ENCODE measurements at places on chromosomes 13 and 19.
A peak's percentile ranks its signal among the peaks of the same experiment; 100 is the strongest.

DNA sequence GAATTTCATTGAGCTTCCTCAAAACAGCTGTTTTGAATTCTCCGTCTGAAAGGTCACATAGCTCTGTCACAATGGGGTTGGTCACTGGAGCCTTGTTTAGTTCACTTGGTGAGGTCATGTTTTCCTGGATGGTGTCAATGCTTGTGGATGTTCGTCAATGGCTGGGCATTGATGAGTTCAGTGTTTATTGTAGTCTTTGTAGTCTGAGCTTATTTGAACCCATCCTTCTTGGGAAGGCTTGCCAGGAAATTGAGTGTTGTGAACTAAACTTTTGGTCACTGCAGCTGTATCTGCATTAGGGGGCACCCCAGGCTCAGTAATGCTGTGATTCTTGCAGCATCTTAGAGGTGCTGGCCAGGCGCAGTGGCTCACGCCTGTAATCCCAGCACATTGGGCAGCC, 22.0 kb downstream of the BLOC1S3 start:
- DNase-seq = no peak

DNA sequence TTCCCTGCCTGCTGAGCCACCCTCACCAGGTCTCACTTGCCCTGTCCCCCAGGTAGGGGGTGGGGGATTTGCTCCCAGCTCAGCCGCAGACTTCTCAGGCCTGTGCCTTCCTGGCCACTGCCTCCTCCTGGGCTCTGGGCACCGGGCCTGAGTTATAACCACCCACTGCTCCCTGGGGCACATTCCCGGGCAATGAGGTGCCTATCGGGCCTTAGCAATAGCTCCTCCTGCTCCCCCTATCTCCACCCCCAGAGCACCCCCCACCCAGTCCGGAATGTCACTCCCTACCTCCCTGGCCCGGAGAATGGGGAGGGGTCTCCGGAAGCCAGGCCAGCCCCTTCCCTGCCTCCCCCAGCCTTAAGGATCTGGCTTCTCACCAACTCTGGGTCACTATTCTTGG, at the start of gene KLK5:
KLK5 (minus strand) TSS at position 129 of the 400 bp plus-strand sequence. CDS start 381 bp downstream, outside the sequence.
- no peak for DNase-seq

DNA sequence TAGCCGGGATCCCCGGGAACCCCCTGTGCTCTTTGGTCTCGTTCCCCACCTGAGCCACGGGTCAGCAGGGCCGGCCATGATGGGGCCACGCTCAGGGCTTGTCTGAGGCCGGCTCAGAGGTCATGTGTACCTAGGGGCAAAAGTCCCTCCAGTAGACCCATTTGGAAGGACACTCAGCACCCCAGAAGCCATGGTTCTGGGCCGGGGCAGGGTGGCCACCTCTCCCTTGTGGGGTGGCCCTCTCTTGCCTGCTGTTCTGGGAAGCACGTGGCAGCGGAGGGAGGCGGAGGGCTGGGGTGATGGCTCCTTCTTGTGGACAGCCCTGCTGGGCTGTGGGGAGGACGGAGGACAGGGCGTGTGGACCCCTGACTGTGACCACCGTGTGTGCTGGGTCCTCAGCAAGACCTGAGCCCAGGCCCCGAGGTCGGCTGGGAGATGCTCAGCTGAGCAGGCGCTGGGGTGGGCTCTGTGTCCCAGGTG, 6.4 kb upstream of the PEAK3 start:
- no peak for DNase-seq

GRCh38 chr13:46479283-46479682, 73.7 kb upstream of the LRCH1 start:
- DNase-seq = no peak

GRCh38 chr13:98072476-98072875, 70.4 kb upstream of the FARP1 start:
- no peak for DNase-seq

- no peak for DNase-seq
Observed at GRCh38 chr13:38669234-38669964, 17.5 kb upstream of the FREM2 start.

- DNase-seq = no peak
Observed at GRCh38 chr13:60402022-60402421, 5.0 kb downstream of the TDRD3 start.

GRCh38 chr19:17541184-17541759, 14.2 kb upstream of the COLGALT1 start:
- no peak for DNase-seq

DNA sequence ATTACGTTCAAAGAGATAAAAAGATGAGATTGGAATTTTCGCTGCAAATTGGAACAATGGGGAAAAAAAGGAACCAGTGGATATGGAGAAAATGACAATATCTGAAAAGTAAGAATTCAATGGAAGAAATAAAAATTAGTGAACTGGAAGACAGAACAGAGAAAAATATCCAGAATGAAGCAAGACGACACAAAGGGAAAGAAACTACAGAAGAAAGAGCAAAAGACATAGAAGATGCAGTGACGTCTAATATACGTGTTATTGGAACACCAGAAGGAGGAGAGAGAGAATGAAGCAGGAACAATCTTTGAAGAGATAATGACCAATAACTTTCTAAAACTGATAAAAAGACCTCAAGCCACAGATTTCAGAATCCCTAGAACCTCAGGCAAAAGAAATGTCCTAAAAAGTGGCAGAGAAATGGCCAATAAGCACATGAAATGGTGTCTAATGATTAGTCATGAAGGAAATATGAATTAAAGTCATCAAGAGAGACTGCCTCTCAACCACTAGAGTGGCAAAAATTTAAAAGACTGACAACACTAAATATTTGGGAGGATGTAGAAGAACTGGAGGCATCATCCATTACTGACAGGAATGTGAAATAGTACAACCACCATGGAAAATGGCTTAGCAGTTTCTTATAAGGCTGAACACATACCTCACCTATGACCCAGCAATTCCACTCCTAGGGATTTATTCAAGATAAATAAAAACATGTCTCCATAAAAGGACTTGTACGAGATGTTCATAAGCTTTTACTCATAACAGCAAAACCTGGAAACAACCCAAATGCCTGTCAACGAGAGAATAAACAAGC, 56.5 kb downstream of the GADD45B start:
- DNase-seq = no peak

DNA sequence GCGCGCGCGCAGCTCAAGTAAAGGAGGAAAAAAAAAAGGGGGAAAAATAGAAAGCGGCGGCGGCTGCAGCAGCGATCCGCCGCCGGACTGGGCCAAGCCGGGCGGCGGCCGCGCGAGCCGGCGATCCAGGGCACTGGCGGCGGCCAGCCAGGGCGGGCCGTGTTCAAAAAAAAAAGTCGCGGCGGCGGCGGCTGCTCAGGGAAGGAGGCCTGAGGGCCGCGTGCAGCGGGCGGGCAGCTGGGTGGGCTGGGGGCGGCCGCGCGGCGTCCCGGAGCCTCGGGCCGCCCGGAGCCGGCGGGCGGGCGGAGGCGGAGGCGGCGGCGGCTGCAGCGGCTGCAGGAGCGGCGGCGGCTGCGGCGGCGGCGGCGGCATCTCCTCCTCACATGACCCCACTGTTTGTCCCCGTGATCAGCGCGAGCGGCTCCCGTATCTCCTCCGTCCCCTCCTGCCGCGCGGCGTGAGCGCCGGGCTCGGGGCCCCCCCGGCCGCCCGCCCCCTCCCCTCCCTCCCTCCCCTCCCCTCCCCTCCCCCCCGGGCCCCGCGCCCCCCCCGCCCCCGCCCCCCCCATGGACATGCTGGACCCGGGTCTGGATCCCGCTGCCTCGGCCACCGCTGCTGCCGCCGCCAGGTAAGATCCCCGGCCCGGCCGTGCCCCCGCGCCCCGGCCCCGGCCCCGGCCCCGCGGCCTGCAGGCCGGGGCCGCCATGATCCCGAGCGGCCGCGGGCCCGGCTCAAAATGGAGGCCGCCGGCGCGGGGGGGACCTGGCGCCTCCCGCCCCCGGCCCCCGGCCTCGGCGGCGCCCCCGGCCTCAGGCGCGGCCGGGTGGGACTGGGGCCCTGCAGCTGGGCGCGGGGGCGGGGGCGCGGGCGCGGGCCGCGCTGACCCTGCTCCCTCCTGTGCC, at the start of gene USF2:
USF2 (plus strand) TSS at position 427 of the 902 bp plus-strand sequence; CDS start at position 567, 140 bp downstream.
- peak; percentile 60 for DNase-seq

DNA sequence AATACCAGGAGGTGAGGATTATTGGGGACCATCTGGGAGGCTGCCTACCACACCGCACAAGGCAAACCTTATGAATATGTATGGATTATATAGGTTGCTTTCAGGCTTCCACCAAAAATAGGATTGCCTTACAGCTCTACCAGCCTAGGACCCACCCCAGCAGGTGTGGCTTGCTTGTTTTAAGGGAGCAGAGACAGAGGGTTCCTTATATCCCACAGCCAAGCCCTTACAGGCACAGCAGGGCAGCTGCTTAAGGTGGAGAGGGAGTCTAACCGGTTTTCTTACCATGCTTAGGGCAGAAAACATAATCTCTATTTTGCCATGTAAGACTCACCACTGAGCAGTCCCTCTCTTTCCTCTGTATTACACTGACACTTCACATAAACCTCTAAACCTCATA, 16.1 kb upstream of the TTYH1 start:
- DNase-seq = no peak

GRCh38 chr13:40664350-40665125, 1.9 kb downstream of the FOXO1 start:
- DNase-seq = peak; percentile 68

DNA sequence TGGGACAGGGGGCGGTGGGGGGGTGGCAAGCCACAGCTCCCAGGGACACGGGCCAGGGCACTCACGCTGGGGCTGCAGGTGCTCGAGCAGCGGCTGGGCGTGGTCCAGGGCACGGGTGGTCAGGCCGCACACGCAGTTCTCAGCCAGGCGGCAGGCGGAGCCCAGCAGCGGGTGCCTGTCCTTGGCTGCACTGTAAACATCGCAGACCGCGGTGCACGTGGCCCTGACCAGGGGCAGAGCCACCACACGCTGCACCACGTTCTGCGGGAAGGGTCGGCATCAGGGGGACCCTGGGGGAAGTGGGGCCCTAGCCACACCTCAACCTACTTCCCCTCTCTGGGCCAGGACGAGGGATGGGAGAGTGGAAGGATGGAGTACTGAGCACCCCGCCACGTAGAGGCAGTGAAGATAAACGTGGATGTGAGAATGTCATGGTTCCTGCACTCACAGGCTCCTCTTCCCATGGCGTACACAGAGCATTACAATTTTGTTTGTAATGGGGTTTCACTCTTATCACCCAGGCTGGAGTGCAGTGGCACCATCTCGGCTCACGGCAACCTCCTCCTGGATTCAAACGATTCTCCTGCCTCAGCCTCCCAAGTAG, 3.4 kb downstream of the PLIN5 start:
- DNase-seq = no peak

DNA sequence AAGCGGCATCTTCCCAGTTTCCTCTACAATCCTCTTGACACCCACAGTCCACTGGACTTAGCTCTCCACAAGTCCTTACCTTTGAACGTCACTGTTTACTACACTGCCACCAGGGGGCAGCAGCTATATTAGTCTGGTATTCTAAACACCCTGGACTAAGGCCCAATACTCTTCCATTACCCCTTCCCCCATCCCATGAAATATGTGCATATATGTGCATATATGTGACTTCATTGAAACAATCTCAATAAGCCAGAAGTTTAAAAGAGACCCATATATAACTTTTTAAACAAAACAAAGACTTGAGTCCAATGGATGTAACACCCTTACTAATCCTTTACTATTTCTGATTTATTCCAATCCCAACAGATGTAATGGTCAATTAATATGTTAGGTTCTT, 15.5 kb downstream of the GGACT start:
- peak; percentile 72 for DNase-seq

DNA sequence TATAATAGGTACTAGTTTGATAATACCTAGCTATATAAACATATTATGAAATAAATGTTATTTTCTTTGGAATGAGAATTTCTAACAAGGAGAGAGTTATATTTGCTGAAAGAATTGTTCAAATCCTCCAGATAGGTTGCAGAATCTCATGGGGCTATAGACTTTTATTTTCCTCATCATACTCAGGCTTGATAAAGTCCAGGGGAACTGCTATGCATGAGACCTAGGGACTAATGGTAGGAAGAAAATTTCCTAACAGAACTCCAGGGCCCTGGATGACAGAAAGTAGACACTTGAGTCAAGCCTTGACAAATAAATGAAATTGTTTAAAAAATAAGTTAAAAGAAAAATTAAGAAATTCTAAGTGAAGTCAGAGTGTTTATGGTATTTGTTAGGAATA, 138.5 kb upstream of the DACH1 start:
- DNase-seq = no peak

DNA sequence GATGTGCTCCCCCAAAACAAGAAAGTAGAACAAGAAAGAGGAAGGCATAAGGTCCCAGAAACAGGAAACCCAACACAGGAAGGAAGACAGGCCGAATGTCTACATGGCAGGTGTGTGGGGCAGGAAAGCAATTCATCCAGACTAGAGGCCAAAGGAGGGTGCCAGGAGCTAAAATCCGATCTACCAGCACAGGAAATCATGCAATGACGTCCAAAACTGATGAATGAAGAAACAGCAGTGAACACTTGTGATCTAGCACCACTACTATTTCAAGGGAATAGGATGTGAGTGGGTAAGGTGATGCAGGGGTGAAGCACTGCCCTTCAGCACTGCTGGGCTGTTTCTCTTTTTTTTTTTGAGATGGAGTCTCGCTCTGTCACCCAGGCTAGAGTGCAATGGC, 59.1 kb downstream of the DOCK9 start:
- no peak for DNase-seq

- DNase-seq = no peak
Observed at GRCh38 chr13:33535061-33535460, 249.5 kb upstream of the STARD13 start.

GRCh38 chr19:16180611-16181010, 4.6 kb upstream of the FAM32A start:
- no peak for DNase-seq
